ENCODE measurements at places on chromosomes 12 and 14. TPM values are rescaled to one million over a fixed set of nuclear protein-coding genes. Genes with fewer than 3 reads are reported as not detected.

The PLEKHG7 gene
- total RNA-seq: not detected

The ZC2HC1C gene
- total RNA-seq: 2.8 TPM

The LRP6 gene
- total RNA-seq: 120 TPM

The PTGDR gene
- not detected for total RNA-seq

The RNASE3 gene
- not detected for total RNA-seq

The RNASE7 gene
- total RNA-seq: not detected

The SLC17A8 gene
- total RNA-seq: 0.63 TPM

The CRIP1 gene
- total RNA-seq: 1.6 TPM

The TSPAN11 gene
- 13.8 TPM for total RNA-seq

The ARHGAP9 gene
- 0.94 TPM for total RNA-seq

The ASCL1 gene
- 15.0 TPM for total RNA-seq
